ENCODE measurements at places on chromosomes 12 and 14. TPM values are rescaled to one million over a fixed set of nuclear protein-coding genes. Genes with fewer than 3 reads are reported as not detected.

DNA sequence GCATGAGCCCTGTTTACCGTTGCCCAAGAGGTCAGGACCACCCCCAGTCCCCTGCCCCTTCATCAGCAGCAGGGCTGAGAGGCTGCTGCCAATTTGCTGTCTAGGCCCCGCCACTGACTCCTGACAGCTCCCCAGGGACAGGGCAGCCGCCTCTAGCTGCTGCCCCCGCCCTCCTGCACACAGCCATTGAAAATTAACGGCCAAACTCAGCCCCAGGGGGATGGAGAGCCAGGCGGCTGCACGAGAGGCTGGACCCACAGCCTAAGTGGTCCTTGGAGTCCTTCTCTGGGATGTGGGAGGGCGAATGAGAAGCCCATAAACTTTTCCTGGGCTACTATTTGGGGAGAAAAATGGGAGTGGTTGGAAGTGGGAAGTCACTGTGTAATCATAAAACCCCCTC lies 4.6 kb downstream of the FOXN4 start:
- DNase-seq = no peak

DNA sequence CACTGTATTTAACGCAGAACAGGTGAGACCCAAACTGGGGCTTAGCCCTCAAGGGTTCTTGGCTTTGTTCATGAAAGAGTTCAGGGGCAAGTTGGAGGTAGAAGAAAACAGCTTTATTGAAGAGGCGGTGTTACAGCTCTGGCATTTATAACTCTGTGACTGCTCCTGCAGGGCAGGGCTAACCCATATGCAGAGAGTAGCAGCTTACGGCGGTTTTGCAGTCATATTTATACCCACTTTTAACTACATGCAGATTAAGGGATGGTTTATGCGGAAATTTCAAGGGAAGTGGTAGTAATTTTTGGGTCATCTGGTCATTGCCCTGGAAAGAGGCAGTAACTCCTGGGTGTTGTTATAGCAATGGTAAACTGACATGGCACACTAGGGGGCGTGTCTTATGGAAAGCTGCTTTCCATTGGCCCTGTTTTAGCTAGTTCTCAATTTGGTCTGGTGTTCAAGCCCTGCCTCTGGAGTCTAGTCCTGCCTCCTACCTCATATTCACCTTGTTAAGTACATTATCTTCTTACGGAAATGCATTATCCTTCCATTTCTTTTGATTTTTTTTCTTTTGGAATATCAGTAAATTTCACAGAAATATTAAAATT lies 1.8 kb upstream of the IAPP start:
- no peak for DNase-seq

- DNase-seq = no peak
Measured at GRCh38 chr12:62401631-62402030, 65.0 kb upstream of the MON2 start.

- no peak for DNase-seq
Measured at GRCh38 chr14:34003082-34003668, 52.3 kb upstream of the EGLN3 start.

GRCh38 chr12:41980390-41980789 lies 164.3 kb downstream of the GXYLT1 start:
- DNase-seq = no peak

- peak; percentile 63 for DNase-seq
Measured at GRCh38 chr12:104748790-104749189, 209.3 kb downstream of the SLC41A2 start.

GRCh38 chr12:56151672-56152131 lies 685 bp upstream of the MYL6B start:
- peak; percentile 91 for DNase-seq

GRCh38 chr12:110627500-110628195 lies 13.7 kb downstream of the TCTN1 start:
- no peak for DNase-seq

DNA sequence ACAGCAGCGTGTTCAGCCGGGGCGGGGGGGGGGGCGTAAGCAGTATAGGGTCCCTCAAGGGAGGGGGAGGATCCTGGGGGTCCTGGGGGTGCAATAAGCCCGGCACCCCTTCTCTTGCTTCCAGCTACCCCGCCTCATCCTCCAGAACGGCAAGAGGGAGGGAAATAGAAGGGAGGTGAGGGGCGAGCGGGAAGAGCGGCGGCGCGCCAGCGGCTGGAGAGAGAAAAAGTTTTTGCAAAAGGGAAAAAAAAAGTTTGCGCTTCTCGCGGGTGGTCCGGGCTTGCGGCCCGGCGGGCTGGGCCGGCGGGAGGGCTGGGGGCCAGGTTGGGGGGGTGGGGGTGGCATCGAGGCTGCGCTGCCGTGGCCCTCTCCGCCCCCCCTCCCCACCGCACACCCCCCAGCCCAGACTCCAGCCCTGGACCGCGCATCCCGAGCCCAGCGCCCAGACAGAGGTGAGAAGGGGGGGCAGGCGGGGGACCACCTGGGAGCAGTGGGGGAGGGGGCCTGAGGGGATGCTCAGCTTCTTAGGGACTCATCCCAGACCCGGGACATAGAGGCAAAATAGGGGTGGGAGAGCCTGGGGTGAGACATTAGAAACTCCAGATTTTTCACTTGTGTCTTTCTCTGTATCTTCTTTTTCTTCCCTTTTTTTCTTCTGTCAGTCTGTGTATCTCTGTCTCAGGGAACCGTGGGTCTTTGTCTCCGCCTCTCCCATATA lies at the start of gene GLI1:
GLI1 (plus strand) TSS at position 36 of the 718 bp plus-strand sequence. CDS start 3,907 bp downstream, outside the sequence.
- no peak for DNase-seq

GRCh38 chr12:104022786-104023185 lies 27.2 kb downstream of the GLT8D2 start:
- DNase-seq = no peak

DNA sequence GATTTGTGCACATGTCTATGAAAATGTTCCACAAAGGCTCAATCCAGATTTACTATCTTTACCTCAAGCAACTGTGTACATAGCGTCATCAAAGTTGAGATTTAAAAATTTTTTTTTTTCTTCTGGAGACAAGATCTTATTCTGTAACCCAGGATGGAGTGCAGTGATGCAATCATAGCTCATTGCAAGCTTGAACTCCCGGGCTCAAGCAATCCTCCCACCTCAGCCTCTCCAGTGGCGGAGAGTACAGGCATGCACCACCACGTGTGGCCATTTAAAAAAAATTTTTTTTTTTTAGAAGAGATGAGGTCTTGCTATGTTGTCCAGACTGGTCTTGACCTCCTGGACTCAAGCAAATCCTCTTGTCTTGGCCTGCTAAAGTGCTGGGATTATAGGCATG lies 2.3 kb downstream of the COCH start:
- no peak for DNase-seq

- DNase-seq = no peak
Measured at GRCh38 chr12:24045816-24046257, 96.4 kb upstream of the SOX5 start.

GRCh38 chr12:48890657-48891418 lies 25.2 kb upstream of the RND1 start:
- peak; percentile 95 for DNase-seq

The LMNTD1 gene
- not detected for total RNA-seq

The PAWR gene
- total RNA-seq = 67.8 TPM

The RDH16 gene
- 4.7 TPM for total RNA-seq

The ASB2 gene
- 5.4 TPM for total RNA-seq

Data from lower leg skin (tissue), 4 donors.